ENCODE measurements at places on chromosomes 1 and 21. TPM values are rescaled to one million over a fixed set of nuclear protein-coding genes. Genes with fewer than 3 reads are reported as not detected.

- no peak for DNase-seq
Measured at GRCh38 chr1:205965036-205965884, 22.0 kb upstream of the SLC26A9 start.

DNA sequence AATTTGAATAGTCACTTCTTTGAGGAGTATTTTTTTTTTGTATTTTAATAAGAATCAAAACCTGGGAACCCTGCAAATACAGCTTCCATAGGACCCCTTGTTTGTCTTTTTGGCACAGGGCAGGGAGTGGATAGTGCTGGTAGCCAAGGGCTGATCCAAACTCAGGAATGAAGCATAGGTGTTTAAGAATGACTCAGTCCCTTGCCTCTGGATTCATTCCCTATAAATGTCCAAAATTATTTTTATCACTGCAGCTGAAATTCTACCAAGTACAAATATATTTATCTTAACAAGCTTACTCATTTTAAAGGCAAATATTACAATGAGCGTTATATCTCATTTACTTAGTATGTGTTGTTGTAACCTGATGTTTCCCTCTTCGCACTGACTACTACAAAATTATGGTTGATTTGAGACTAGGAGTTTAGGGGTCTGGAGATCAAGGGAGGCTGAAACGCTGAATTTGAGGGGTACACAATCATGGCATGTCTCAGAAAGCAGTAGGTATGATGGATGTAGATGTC, 278.6 kb upstream of the LYPLAL1 start:
- no peak for DNase-seq

GRCh38 chr1:2299131-2299627, 71.1 kb downstream of the SKI start:
- no peak for DNase-seq

GRCh38 chr21:37865156-37865555, 51.1 kb downstream of the KCNJ6 start:
- DNase-seq = no peak

DNA sequence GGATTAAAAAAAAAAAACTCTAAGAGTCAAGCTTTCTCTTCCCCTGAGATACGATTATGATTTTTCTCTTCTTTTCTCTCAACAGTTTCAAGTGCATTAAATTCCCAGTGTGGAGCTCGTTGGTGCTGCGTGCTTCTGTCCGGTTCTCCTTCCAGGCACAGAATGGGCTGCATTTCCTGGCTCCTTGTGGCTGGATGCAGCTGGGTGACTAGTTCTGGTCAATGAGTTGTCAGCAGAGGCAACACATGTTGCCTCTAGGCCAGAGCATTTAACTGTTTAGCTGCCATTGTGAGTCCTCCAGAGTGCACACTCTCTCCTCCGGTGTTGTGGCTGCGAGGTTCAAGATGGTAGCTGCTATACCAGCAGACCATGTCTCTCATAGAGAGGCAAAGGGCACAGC, 312.9 kb downstream of the RRAGC start:
- no peak for DNase-seq

- DNase-seq = no peak
Measured at GRCh38 chr1:244150665-244151064, 99.6 kb downstream of the ZBTB18 start.

GRCh38 chr1:6785728-6786505, 663 bp downstream of the CAMTA1 start:
- no peak for DNase-seq

DNA sequence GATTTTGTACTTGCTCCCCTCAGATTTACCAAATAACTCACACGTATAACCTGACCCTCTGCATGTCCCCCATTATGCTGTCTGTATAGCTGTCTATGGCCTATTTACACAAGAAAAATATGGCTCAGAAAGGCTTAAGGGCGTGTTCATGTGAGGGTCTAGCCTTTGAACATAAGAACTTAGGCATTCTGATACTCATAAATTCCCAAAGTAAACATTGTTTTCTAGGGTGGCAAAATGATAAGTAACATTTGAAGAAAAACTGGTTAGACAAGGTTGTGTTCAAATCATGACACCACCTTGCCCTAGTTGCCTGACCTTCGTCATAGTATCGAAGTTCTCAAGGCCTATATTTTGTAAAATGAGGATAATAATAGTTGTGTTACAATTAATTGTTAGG, 394.6 kb downstream of the LRRIQ3 start:
- no peak for DNase-seq

DNA sequence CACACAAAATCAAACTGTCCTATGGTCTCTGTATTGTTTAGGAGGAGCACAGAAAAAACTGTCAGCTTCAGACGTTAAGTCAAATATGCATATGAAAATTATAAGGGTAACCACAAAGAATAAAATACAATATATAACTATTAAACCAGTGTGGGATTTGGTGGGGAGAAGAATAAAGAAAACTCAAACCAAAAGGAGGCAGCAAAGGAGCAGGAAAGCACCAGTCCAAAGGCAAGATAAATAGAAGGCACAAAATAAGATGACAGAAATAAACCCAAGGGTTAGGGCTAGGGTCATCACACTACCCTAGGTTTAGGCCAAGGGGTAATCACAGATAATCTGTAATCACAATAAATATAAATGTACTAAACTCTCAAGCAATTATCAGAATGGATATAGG, 32.8 kb downstream of the DLGAP3 start:
- DNase-seq = no peak

DNA sequence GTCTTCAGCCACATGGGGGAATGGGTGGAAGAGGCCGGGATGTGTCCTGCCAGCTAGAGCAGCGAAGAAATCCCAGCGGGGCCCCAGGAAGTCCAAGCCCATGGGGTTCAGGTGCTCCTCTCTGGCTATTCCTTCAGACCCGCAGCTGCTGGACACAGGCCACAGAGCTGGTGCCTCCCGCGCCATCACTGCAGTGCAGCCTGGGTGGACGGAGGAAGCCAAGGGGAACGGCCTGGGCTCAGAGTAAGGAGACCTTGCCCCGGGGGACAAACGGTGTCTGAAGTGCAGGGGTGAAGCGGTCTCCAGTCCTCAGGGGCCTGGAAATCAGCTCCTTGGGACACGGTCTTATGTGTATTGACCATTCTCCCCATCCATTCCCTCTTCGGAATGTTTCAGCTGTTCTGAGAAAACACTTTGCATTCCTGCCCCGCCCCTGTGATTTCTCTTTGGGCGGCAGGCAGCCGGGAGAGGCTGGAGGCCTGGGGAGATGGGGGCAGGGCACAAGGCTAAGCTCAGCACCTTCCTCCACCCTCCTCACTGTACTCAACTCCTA, 18.4 kb downstream of the MTHFR start:
- DNase-seq = no peak

DNA sequence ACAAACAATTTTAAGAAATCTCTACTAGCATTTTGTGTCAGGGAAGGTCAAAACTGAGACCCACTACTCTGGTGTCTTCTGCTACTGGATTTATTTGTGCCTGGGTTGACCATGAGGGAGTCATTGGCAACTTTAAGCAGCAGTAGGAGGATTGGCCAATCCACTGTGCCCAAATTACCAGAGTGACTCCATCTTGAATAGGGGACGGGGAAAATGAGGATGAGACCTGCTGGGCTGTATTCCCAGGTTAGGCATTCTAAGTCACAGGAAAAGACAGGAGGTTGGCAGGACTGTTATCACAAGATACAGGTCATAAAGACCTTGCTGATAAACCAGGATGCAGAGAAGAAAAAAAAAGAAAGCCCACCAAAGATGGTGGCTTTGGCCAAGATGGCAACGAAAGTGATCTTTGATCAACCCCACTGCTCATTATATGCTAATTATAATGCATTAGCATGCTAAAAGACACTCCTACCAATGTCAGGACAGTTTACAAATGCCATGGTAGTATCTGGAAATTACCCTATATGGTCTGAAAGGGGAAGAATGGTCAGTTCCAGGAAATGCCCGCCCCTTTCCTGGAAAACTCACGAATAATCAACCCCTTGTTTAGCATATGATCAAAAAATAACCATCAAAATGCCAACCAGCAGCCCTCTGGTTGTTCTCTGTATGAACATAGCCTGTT, 200.9 kb downstream of the LTN1 start:
- no peak for DNase-seq

- DNase-seq = no peak
Measured at GRCh38 chr21:25328736-25329135, 278.5 kb downstream of the MRPL39 start.

DNA sequence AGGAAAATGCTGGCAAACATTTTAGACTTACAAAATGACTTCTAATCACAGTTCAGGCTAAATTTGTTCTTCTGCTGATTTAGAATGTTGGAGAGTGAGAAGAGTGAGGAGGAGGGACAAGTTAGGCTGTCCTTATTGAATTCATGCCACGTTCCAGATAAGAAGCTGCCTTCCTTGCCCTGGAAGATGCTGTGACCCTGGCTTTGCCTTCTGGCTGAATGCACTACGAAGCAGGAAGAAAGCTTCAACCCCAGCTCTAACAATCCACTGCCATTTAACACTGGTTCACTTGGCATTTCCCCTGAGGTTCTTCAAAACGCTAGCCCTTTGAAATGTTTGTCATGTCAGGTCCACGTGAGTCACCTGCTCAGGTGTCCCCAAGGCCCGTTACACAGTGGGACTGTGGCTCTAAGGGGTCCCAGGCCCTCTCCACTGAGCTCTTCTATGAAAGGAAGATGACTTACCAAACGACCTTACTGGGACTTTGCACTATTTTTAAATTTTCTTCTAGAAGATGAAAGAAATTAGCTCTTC, 30.0 kb upstream of the LRRC8C start:
- no peak for DNase-seq

- DNase-seq = no peak
Measured at GRCh38 chr1:54252371-54252936, 52.5 kb downstream of the MRPL37 start.

DNA sequence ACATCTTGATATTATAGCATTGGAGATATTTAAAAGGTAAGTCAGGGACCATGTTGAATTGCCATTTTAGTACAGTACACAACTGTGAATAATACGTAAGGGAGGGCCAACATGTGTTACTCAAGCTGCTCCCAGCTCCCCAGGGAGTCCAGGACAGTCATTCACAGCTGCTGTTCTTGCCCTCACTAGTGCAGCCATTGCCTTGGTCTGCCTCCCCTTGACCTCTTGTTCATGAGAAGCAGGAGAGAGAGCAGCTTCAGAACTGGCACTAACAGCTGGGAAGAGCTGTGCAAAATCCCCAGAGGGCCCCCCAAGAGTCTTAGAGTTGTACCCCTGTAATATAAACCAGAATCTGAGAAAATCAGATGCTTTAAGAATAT, 16.4 kb downstream of the TCEANC2 start:
- no peak for DNase-seq

DNA sequence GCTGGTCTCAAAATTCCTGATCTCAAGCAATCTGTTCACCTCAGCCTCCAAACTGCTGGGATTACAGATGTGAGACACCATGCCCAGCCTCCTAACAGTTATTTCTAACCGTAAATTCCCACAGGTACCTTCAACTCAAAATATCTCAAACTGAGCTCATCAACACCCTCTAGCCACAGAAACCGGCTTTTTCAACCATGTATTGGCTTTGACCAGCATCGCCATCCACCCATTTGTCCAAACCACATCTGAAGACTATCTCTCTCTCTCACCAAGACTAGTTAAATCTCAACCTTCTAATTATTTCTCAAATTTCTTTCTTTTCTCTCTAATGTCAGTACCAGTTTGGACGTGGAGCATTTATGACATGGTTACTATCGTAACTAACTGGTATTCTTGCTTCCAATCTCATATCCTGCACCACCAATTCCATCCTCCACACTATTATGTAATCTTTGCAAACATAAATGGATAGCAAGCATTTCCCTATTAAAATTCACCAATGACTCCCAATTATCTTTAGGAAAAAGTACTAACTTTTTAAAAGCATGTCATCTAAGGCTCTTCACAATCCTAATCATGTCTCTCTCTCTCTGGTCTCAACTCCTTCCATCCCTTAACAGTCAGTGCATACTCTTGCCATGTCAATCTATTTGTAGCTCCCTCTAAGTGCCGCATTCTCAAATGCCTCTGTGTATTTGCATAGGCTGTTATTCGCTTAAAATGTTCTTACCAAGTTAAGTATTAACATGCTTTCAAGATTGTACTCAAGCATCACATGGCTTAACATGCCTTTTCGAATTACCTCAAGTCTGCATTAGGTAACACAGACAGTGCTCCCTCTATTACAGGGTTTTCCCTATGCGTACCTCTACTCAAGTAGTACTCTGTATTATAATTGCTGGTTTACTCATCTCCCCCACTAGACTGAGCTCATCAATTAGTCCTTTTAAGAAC, 18.1 kb downstream of the RSBN1 start:
- no peak for DNase-seq

DNA sequence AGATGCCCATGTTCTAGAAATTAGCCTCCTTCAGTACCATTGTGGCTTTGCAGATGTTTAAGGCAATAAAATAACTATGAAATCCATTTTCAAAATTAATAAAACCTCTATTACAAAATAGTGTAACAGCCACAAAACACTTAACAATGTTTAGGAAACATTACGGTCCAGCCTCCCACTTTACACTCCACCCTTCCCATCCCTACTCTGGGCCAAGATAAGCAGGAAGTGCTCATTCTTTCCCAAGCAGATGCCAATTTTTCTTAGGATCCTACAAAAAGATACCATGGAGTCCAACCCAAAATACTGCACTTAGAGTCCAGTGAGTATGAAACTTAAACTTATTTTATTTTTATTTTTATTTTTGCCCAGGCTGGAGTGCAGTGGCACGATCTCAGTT, 150.8 kb downstream of the NR5A2 start:
- no peak for DNase-seq

GRCh38 chr1:13699936-13700520, at the start of gene PRDM2:
Gene PRDM2, plus strand, starts transcription at chr1:13700188. Its CDS starts 15,418 bp downstream, at chr1:13715606.
- no peak for DNase-seq

OR2L3 gene
- not detected for polyA plus RNA-seq

HRNR gene
- 0.11 TPM for polyA plus RNA-seq

PEAR1 gene
- 22.5 TPM for polyA plus RNA-seq

ZNF692 gene
- polyA plus RNA-seq = 63.4 TPM

TRIM58 gene
- 1.2 TPM for polyA plus RNA-seq

CD52 gene
- polyA plus RNA-seq = 6.8 TPM

CLDN17 gene
- not detected for polyA plus RNA-seq

LAPTM5 gene
- polyA plus RNA-seq = 14.5 TPM

LRRC71 gene
- 0.33 TPM for polyA plus RNA-seq

LCE1D gene
- not detected for polyA plus RNA-seq

TMEM54 gene
- polyA plus RNA-seq = 5.5 TPM

SIK1 gene
- polyA plus RNA-seq = 2.5 TPM

TTC39A gene
- 10.2 TPM for polyA plus RNA-seq

KCNA2 gene
- 0.42 TPM for polyA plus RNA-seq
